ENCODE measurements at places on chromosomes 3 and 15. TPM values are rescaled to one million over a fixed set of nuclear protein-coding genes. Genes with fewer than 3 reads are reported as not detected.
A peak's percentile ranks its signal among the peaks of the same experiment; 100 is the strongest.

DNA sequence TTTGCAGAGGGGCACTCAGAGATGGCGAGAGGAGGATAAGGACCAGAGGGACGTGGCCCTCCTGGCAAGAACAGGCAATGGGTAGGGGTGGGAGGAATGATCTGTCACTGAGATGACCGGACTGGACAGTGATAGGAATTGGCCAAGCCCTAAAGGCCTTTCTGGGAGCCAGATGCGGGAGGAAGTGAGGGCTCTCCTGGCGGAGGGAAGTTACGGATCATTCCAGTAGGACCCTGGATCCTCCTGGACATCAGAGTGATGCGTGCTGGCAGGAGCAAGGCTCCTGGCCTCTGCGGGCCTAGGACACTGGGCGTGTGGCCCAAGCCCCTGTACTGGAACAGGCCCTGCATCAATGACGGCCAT, 23.4 kb downstream of the KIF7 start:
- DNase-seq: no peak

DNA sequence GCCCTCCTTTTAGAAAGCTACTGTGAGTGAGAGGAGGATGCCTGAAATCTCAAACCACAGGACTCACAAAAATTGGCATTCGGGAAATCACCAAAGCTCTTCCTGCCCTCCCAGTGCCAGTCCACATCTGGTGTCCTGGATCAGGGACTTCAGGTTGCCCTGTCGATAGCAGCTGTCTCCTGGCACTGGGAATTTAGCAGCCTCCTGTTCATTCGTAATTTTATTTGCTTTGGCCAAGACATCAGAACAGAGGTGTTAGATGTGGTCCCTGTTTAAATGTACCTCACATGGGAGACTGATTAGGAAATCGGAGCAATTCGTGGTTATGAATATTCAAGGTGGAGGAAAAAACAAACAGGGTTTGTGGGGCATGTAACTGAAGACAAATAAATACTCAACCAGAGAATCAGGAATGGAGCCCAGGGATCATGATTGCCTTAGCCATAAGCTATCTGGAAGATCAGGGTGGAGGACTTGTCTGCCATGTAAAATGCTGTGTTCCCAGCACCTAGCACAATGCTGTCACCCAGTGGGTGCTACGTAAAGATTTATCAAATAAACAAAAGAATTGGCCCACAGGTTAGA, 265.2 kb upstream of the PROK2 start:
- DNase-seq: no peak

Gene CHST13
- 1.5 TPM for total RNA-seq

Gene CHP1
- 159 TPM for total RNA-seq

GRCh38 chr15:69031013-69032001, 16.8 kb downstream of the NOX5 start:
- DNase-seq: peak; percentile 78

Gene PLA2G4D
- total RNA-seq: not detected

DNA sequence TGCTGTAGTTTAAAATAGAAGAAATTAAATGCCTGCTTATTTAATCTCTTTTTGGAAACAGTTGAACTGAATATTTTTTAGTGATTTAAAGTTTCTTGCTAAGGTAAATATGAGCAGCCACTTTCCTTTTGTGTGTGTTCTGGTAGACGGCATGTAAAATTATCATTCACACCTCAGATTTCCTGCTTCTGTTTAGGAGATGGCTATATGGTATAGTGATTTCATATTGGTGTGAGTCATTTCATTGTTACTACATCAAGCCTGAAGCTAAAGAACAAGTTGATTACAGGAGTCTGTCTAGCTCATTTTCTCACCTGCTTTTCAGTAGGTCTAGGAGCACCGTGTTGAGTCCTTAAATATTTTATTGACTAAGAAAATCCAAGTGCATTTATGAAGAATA, 2.2 kb downstream of the LRCH3 start:
- DNase-seq: no peak

DNA sequence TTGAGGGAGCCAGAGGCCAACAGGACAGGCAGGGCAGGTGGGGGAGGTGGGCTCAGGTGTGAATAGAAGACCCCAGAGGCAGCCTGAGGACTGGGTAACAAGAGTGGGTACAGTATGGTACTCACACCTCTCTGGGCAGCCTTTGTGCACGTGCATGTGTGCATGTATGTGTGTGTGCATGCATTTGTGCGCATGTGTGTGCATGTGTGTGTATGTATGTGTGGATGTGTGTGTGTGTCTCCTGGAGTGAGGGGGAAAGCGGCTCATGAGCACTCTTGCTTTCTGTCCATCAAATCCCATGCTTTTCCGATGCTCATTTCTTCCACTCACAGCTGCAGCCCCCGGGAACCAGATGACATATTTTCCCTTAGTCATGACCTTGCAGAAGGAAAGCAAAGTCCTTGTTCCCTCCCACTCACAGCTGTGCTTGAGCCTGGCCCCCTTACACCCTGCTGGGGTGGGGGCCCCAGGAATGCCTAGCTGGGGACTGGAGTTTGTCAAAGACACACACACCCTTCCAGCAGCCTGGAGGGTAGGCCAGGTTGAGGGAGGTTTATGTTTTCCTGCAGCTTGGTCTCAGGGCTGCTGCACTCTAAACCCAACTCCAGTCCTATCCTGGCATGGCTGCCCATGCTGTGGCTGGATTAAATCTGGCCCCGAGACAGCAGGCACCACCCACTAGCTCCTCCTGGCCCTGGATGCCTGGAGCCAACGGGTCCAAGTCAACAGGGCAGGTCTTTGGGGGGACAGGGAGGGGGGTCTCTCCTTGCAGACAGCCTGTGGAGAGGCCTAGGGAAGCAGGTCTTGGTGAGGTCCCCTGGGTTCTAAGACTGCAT, 22.5 kb downstream of the CCDC33 start:
- DNase-seq: no peak

GRCh38 chr3:99711351-99711750, 73.0 kb downstream of the COL8A1 start:
- DNase-seq: no peak

Gene CD200
- total RNA-seq: 4.4 TPM

GRCh38 chr15:47812470-47812999, 95.2 kb downstream of the SEMA6D start:
- DNase-seq: no peak
